HT1080 (cell line): ENCODE measurements at places on chromosomes 16 and 17. TPM values are rescaled to one million over a fixed set of nuclear protein-coding genes. Genes with fewer than 3 reads are reported as not detected.

The CACNG4 gene
- total RNA-seq = not detected in 2 replicates

The MYH13 gene
- not detected in 2 replicates for total RNA-seq

The PROCA1 gene
- total RNA-seq = 0.80 and 1.3 TPM in 2 replicates

The KRT26 gene
- total RNA-seq = not detected in 2 replicates

The TP53TG3F gene
- 0.10 TPM in 1 of 2 replicates, not detected in the other for total RNA-seq

The TNP2 gene
- total RNA-seq = not detected in 2 replicates

The LITAFD gene
- not detected in 2 replicates for total RNA-seq

The APOBR gene
- 0.03 TPM in 1 of 2 replicates, not detected in the other for total RNA-seq

The NPW gene
- total RNA-seq = 0.30 and 0.35 TPM in 2 replicates

The CHRNE gene
- total RNA-seq = not detected in 2 replicates

DNA sequence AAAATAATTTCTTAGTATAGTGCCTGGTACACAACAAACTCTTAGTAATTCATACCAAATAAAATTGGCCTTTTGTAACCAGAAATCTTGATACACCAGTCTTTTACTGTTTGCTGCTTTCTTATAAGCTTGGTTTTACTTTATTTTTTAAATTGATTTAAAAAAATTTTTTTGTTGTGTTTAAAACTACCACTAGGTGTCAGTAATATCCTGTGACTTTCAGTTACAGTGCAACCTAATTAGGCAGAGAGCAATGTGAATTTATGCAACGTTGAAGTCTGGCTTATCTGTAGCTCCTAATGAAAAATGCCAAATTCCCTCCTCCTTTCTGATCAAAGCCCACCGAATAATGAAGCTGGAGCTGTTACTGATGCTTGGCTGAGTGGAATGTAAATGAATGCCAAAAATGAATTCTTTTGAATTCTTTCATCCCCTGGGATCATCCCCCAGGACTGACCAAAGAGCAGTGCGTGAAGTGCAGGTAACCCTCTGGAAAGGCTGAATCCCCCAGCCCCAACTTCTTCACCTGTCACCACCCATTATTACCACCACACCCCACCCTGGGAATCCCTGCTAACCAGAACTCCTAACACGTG lies 3.8 kb downstream of the ERCC4 start:
- DNase-seq = peak; percentile 36

GRCh38 chr17:76147211-76148014 lies 6.4 kb upstream of the FOXJ1 start:
- DNase-seq = peak; percentile 39

DNA sequence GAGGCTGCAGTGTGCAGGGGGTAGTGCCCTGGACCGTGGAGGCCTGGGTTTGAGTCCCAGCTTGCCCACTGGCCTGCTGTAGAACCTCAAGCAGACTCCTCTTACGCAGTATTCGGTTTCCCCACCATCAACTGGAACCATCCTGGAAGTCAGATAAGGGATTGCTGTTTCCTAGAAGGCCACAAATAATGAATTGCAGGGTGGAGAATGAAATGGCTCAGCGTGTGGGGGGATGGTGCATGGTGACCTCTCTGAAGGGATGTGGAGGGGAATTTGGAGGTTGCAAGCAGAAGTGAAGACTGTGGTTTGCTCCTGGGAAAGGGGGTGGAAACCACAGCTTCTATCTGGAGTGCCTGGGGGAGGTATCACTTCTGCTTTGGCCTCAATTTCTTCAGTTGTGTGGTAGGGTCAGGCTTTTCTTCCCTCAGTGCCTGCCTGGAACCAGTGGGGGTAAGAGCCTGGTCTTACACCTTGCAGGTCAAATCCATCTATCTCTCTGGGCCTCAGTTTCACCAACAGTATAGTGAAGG lies 1.7 kb downstream of the ADGRG5 start:
- no peak for DNase-seq

DNA sequence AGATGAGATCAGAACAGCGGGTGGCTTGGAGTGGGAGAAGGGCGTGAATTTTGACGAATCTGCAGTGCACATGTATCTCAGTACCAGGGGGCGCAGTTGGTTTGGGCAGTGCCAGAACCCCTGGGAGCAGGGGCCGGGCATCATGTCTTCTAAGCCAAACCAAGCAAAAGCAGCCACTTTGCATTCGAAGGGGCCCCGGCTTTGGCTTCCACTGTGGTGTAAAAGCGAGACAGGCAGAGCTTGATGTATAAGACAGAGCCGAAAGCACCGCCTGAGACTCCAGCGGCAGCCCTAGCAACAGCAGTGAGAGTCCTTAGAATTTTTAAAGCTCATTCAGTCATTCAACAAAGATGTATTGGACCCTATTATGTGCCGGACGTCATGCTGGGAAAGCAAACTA lies 3.8 kb upstream of the XYLT1 start:
- no peak for DNase-seq

DNA sequence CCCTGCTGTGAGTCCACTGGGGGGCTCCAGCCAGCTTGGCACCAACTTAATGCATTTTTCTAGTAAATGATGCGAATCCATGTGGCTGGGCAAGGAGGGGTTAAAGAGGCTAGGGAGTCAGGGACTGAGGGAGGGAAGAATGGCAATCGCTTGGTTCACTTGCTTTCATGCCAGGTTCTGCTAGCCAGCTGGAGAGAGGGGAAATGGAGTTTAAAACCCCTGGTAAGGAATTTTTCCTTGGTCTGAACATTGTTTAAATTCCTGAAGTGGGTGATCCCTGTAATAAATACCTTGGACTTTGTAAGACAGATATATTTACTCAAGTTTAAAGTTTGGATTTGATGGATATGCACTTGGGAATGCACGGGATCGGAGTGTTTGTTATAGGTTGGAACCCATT lies 22.8 kb downstream of the ANKFN1 start:
- DNase-seq = no peak

DNA sequence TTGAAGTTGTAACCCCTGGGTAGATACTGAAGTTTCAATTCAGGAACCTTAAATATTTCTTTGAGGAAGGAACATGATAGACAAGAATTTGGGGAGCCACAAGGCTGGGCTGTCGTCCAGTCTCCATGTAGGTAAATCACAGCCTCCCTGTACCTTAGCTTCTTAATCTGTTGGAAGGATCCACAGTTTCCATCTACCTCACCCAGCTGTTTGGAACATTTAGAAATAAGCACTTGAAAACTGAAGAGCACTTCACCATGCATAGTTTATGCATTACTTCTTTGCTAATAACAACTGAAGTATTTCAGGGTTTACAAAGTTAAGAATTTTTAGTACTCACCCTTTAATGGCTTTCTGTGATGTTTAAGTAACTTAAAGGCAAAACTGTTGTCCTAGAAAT lies 17.2 kb downstream of the TXNDC11 start:
- DNase-seq = no peak

- peak; percentile 8 for DNase-seq
These were observed 107.6 kb upstream of the HLF start for GRCh38 chr17:55157165-55157564.

GRCh38 chr17:5364156-5364555 lies 55.3 kb downstream of the NUP88 start:
- DNase-seq = peak; percentile 11

- DNase-seq = peak; percentile 38
These were observed 892 bp downstream of the ABCC1 start for GRCh38 chr16:15950161-15950854.

- no peak for DNase-seq
These were observed 17.9 kb upstream of the SPDYE4 start for GRCh38 chr17:8776248-8776647.

GRCh38 chr17:80445726-80446110 lies 30.7 kb downstream of the NPTX1 start:
- DNase-seq = no peak

DNA sequence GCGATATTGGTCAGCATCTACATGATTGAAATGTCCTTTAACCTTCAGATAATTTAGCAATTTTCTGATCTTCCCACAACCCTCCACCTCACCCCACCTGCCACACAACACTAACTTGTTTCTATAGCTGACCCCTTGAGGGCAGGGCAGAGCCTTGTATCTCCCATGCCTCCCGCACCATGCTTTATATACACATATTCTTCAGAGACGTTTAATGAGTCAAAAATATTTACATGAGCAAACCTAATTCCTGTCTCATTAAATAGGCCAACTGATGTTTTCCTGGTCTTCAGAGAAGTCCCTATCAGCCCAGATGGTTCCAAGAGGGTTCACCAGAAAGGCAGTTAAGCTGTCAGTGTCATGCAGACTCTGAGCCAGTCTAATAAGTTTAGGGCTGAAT lies 6.6 kb upstream of the DHRS7C start:
- DNase-seq = no peak

- no peak for DNase-seq
These were observed 23.1 kb downstream of the COPRS start for GRCh38 chr17:31835984-31836383.

DNA sequence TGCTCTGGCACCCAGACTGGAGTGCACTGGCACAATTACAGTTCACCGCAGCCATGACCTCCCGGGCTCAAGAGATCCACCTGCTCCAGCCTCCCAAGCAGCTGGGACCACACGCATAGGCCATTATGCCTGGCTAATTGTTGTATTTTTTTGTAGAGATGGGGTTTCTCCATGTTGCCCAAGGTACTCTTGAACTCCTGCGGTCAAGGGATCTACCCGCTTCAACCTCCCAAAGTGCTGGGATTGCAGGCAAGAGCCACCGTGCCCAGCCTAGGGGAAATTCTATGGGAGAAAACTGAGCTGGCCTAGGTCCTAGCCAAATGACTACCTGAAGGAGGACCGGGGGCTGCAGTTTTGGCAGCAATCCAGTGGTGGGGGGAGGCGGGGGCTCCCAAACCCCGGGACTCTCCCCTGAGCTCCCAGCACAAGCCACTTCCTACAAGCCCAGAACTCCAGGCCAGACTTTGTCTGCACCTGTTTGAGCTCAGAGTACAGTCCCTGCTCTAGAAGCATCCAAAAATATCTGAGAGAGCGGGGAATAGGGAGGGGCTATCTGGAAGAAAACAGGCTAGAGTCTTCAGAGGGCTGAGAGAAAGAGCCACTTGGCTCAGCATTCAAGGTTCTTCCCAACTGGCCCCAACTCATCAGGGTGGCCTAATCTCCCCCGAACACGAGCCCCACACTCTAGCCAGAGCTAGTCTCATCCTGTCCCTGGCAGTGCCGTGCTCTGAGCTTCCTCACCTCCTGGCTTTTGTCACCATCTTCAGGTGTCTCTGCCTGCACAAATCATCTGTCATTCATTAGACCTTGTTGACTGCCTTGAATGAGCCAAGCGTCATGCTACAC lies 9.1 kb downstream of the SRL start:
- DNase-seq = no peak
